ENCODE measurements at places on chromosomes 2 and 18.

GRCh38 chr2:171016125-171016524, 87.1 kb downstream of the GORASP2 start:
- DNase-seq: no peak

- no peak for DNase-seq
These were observed 9.9 kb upstream of the EPHA4 start for GRCh38 chr2:221581986-221582385.

GRCh38 chr2:143333168-143333791, 204.1 kb downstream of the ARHGAP15 start:
- no peak for DNase-seq

DNA sequence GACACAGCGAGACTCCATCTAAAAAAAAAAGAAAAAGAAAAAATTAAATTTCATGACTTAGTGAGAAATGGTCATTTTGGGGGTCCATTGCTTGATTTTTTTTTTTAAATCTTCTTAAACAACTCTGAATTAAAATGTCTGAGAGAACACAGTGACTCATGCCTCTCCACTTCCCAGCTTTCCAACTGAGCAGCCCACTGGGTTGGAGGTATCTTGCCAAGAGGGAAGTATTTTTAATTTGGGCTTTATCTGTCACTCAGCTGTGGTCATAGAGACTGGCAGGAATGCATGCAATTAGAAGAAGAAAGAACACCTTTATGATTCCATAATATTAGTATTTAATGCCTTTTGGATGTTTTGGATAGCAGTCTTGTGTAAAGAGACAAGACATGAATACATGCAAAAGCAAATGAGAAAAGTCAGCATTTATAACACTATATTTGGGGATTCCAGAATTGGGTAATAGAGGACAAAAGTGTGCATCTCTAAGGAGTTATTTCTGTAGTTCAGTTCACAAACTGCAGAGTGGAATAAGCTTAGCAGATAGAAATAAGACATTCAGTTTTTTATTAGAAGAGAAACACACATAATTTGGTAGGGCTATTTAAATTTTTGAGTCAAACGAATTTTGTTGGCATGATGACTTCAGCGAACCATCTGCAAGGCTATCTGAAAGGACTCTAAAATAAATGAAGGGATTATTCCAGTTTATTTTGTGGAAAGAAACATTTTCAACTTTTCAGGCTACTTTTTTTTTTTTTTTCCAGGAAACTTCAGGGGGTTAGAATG, 254.8 kb downstream of the TGIF1 start:
- no peak for DNase-seq

DNA sequence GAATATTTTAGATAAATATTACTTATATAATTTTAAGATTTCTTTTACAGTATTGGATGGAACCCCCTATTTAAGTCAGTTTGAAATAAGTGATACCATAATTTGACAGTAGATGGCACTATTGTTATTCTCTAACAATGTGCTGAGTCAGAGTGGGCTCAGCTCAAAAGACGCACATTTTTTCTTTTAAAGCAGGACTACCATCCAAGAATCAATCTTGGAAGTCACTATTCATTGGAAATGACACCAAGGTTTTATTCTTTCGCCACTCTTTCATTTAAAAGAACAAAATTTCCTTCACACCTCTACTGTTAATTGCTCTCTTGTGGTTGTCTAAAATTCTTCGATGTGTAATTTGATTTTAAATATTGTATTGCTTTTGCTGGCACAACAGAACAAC, 32.6 kb upstream of the SPAG16 start:
- DNase-seq: no peak

DNA sequence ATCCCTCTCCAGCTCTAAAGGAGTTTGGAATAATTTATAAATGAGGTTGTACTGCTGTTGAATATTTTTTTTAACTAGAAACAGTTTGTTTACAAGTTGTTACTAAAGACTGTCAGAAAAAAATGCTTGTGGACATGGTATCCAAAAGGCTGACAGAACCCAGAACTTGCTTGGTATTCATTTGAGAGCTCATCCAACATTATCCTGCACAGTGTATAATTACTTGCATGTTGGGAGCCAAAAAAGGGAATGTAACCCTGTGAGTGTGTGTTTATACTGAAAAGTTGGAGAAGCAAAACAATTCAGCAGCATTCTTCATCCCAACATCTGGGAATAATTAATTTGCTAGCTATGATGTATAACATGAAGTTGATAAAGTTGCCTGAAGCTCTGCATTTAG, 42.1 kb upstream of the EHBP1 start:
- no peak for DNase-seq

- no peak for DNase-seq
These were observed 160.1 kb upstream of the MYCN start for GRCh38 chr2:15780234-15780633.

GRCh38 chr18:71808616-71809015, 735.5 kb downstream of the CBLN2 start:
- DNase-seq: no peak

- no peak for DNase-seq
These were observed 81.2 kb downstream of the INSIG2 start for GRCh38 chr2:118169359-118170005.

- no peak for DNase-seq
These were observed 276.1 kb downstream of the RDH14 start for GRCh38 chr2:18284331-18284730.

DNA sequence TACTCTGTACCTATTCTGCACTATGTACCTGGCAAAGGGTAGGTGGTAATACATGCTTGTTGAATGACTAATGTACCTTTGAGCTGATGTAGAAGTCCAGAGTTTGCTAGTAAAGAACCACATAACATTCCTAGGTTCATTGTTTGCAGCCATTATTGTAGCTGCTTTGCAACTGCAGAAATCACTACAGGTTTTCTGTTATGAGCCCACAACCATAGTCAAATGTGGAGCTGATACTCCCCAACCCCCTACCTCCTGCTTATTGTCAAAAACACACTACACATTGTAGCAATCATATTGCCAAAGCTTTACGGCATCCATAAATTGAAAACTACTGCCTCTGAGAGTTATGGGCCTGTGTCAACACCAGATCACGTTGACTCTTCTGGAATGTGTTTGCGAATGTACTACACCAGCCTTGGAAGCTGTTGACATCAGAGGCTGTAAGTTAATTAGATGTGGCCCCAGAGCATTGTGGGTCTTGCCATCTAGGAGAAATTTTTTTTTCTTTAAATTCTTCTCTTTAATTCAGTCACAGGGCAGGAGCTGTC, 187.0 kb downstream of the AGPS start:
- no peak for DNase-seq

GRCh38 chr2:204604061-204604460, 58.8 kb downstream of the PARD3B start:
- DNase-seq: no peak

DNA sequence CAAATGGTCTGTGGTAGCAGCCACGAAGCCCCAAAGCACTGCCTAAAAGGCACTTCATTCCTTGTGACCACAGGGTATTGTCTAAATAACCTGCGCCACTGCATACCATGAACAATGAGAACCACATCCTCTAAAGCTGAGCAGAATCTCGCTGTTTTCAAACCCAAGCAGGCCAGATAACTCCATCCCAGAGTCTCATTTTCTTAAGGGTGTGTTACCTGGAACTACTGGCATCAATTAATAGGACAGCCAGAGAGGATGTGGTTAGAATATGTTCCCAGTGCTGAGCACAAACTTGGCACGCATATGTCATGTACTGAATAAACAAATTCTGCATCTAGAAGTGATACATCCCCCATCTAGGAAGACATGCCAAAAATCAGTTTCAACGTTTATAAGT, 13.0 kb downstream of the VPS4B start:
- no peak for DNase-seq

GRCh38 chr2:40457837-40458236, 5.9 kb upstream of the SLC8A1 start:
- no peak for DNase-seq

DNA sequence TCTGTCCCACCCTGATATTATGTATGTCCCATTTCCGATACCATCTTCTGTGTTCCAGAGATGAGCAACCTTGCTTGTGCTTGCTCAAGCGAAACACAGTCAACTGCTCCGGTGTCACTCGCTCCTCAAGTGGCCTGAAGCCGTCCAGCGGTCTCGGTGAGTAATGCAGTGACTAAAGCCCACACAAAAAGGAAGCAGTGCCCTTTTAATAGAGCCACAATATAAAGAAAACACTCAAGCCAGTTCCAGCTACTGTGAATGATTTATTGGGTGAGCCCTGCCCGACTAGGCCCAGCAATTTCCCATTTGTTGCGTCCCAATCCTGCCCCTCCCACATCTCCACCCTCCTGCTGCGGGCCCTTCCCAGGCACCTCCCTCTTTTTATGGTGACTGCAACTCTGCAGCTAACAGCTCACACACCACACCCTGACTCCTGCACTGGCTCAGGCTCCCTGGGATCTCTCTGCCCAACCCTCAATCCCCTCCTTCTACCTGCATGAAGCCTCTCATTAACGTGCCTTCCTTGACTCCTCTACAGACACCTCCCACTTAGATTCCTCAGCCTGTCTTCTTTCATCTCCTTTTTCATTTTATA, 44.2 kb upstream of the DSC1 start:
- no peak for DNase-seq

GRCh38 chr18:74370115-74370514, 54.5 kb downstream of the C18orf63 start:
- DNase-seq: no peak

DNA sequence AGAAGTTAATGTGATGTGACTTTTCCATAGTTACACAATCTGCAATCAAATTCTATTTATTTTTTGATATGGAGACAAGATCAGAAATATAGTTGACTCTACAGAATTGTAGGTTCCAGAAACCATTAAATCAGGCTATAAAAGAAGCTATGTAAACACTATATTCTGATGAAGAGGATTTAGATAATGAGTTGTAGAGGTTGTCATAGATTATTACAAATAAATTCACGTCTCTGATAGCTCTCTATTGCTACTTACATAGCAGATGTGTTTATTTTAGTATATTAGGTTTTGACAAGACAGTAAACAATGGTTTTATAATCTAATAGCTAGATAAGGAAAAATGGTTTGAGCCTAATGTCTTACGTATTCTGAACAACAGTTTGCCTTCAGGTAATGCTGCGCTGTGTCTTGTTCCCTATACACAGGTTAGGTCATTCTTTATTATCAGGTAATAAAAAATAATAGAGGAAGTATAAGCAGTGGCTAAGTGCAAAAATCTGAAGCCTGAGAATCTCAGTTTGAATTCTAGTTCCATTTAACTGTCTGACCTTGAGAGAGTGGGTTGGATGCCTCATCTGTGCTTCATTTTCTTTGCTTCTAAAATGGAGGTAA, 93.4 kb downstream of the PPP1R1C start:
- no peak for DNase-seq

DNA sequence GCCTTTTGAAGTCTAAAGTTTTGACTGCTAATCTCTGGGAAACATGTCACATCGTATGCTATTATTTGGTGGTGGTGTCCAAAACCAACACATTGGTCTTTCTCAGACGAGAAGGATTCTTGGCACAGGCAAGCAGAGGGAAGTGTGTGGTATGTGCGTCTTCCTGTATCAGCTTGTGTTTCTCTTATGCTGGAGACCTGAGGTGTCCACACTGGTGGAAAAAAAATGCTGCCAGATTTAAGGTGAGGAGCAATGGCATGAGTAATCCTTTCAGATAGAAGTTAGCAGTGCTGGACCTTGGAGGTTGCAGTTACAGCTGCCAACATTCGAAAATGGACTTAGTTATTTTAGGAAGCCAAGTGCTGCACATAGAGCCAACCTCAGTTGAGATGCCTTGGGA, 11.7 kb upstream of the FHL2 start:
- DNase-seq: no peak

DNA sequence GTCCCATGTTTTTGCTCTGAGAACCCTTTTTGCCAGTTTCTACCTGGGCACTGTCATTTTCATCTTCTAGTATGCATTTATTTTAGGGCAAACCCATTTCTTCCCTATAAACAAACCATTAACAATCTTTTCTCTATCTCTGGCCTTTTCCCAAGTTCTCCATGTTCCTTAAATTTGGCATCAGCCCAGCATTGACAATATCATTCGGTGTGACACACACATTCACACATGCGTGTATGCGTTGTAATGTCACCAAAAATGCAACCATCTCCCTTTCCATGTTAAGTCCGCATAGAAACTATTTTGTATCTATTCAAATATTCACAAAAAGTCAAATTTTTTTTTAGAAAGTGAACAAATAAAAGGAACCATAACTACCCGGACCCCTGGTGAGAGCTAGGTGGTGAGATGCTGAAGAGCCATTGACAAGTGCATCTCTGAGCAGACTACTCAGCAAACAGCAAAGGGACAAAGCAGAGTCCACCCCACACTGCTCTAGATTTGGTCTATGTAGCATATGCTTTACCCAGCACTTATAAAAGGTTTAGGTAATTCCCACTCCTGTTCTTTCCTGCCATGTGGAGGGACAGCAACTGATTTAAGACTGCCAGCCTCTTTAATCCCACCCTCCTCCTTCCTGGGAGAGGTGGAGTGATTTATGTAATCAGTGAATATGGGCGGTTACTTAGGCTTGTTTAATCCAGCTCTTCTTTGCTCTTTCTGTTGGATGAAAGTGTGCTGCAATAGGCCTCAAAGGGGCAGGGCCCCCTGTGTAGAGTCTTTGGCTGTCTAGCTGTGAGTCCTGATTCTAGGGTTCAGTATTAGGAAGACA, 124.1 kb downstream of the METTL8 start:
- DNase-seq: no peak

- no peak for DNase-seq
These were observed 1.7 kb downstream of the MAP2 start for GRCh38 chr2:209425471-209426071.

- DNase-seq: no peak
These were observed 56.2 kb downstream of the PRPF40A start for GRCh38 chr2:152661076-152661475.

GRCh38 chr2:113826346-113827285, 63.3 kb upstream of the ACTR3 start:
- no peak for DNase-seq

DNA sequence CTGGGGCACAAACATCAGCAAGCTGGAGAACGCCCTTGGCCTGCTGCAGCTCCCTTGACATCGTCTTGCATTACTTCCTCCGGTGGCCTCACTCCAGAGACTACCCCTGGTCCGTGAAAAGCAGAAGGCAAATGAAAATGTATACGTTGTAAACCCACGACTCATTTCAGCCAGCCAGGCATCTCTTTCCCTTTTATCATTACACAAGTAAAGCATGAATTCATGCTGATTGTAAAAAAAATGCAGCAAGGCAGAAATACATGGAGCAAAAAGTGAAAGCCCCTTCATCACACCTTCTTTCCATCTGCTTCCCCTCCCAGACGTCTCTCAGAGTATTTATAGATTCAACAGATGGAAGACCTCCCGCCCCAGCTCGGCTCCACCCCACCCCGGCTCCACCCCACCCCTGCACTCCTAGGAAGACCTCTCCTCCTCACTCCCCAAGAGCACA, 41.6 kb upstream of the RALBP1 start:
- DNase-seq: no peak

DNA sequence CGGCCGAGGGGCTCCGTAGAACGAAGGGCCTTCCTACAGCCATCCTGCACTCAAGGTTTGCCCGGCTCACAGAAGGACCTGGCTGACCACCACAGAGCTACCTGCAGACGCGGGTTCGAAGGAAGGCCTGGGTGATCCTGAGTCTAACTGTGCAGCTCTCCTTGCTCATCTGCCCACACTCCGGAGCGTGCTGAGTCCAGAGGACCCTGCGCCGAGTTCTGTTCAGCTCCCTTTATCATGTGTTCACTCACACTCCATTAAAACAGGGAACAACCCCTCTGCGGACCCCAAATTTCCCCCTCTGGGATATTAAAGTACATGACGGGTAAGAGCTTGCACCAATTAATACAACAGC, 138.3 kb downstream of the PXDN start:
- DNase-seq: no peak

- no peak for DNase-seq
These were observed 523.1 kb downstream of the PLCL1 start for GRCh38 chr2:198327526-198327925.

- DNase-seq: no peak
These were observed 71.7 kb downstream of the ZFP36L2 start for GRCh38 chr2:43154685-43155084.

Measured in D721Med (cell line).